Bronchus fibroblast of lung (primary cell): ENCODE measurements at places on chromosomes 3 and 15. TPM values are rescaled to one million over a fixed set of nuclear protein-coding genes. Genes with fewer than 3 reads are reported as not detected.

OXTR gene
- 7.3 and 7.6 TPM in 2 replicates for total RNA-seq

SAMMSON gene
- not detected in 2 replicates for total RNA-seq

CPEB1 gene
- 2.4 and 4.3 TPM in 2 replicates for total RNA-seq

ENTPD3 gene
- under 0.01 TPM in 2 replicates for total RNA-seq

TMEM207 gene
- total RNA-seq = not detected in 2 replicates

CATSPER2 gene
- total RNA-seq = 0.15 and 0.17 TPM in 2 replicates

ESYT3 gene
- 0.17 TPM in 1 of 2 replicates, not detected in the other for total RNA-seq

BFSP2 gene
- total RNA-seq = not detected in 2 replicates

LYZL4 gene
- total RNA-seq = not detected in 2 replicates

ZNF660 gene
- 1.2 and 1.5 TPM in 2 replicates for total RNA-seq

A4GNT gene
- not detected in 2 replicates for total RNA-seq

EPHA6 gene
- 0.17 TPM in 1 of 2 replicates, not detected in the other for total RNA-seq

ELL3 gene
- 2.2 and 3.4 TPM in 2 replicates for total RNA-seq

POTEB3 gene
- total RNA-seq = not detected in 2 replicates

CLRN1 gene
- total RNA-seq = not detected in 2 replicates

C3orf38 gene
- 12.9 TPM in 2 replicates for total RNA-seq
